Aortic smooth muscle cell (primary cell): ENCODE measurements at places on chromosomes 11 and 22. TPM values are rescaled to one million over a fixed set of nuclear protein-coding genes. Genes with fewer than 3 reads are reported as not detected.

Gene OR52A1
- not detected in 2 replicates for total RNA-seq

Gene HTR3B
- not detected in 2 replicates for total RNA-seq

Gene MPEG1
- under 0.01 TPM in 1 of 2 replicates, not detected in the other for total RNA-seq

Gene CYB561A3
- 35.1 and 45.0 TPM in 2 replicates for total RNA-seq

Gene PKDREJ
- total RNA-seq: under 0.01 and 0.06 TPM in 2 replicates

Gene LINC01488
- not detected in 2 replicates for total RNA-seq

Gene OLFML1
- 14.7 and 15.2 TPM in 2 replicates for total RNA-seq

Gene MAPK11
- total RNA-seq: 3.7 and 4.4 TPM in 2 replicates

Gene AMBRA1
- total RNA-seq: 13.9 and 15.3 TPM in 2 replicates

Gene OR51G2
- not detected in 2 replicates for total RNA-seq

Gene BCO2
- total RNA-seq: 1.1 and 1.2 TPM in 2 replicates

Gene ACCS
- total RNA-seq: 8.5 and 10.9 TPM in 2 replicates

Gene GPR83
- under 0.01 and 0.26 TPM in 2 replicates for total RNA-seq

Gene TRPM5
- not detected in 2 replicates for total RNA-seq

Gene CEP126
- total RNA-seq: 4.2 and 6.3 TPM in 2 replicates
